ENCODE measurements at places on chromosomes 7 and 10. TPM values are rescaled to one million over a fixed set of nuclear protein-coding genes. Genes with fewer than 3 reads are reported as not detected.

HABP2 gene
- not detected for total RNA-seq

MALRD1 gene
- total RNA-seq: 0.36 TPM

RARRES2 gene
- 1.4 TPM for total RNA-seq

MYO1G gene
- 0.09 TPM for total RNA-seq

SPAM1 gene
- total RNA-seq: not detected

TAS2R41 gene
- not detected for total RNA-seq

EPHB6 gene
- 11.0 TPM for total RNA-seq

TRIM4 gene
- total RNA-seq: 26.3 TPM
